ENCODE measurements at places on chromosomes 3 and 15.

DNA sequence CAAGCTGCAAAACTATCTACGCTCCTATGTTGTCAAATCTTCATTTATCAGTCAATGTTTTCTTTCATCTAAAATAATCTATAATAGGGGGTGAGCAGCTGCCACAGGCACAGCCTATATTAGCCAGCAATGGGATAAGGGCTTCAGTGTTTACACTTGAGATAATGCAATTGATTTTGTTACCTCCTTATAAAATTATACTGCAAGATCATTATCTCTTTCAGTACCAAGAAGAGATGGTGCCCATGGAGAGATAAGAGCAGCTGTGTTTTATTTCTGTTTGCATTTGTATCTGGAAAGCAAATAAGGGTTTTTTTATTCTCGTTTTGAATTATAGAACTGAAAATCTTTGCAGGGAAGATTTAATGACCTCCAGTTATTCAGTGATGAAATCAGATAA lies 68.9 kb downstream of the PLD1 start:
- DNase-seq = no peak

DNA sequence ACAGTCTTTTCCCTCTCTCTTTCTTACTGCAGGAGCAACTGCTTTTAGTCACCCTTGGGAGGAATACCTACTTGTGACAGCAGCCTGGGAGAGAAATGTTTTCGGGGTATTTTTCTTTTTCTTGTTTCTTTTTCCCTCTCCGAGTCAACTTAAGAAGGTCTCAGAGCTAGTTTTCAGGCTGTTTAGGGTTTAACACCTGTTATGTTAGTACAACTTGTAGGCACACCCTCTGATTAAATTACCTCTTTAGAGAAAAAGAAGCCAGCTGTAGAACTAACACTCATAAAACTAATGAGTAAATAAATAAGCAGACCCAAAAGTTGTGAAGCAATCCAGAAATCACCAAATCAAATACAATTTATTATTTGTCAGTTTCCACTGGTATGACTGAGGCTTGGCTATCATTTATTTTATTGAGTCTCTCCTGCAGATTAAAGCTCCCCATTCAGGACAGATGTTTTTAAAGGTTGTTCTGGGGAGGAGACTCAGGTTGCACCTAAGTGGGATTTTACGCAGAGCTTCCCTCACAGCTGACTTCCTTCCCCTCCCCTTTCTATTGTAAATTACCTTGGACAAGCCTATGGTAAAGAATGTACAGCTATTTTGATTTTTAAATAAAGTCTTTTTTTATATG lies 112.5 kb downstream of the FOXB1 start:
- no peak for DNase-seq

GRCh38 chr3:122902326-122902725 lies 107.5 kb downstream of the SLC49A4 start:
- DNase-seq = no peak

DNA sequence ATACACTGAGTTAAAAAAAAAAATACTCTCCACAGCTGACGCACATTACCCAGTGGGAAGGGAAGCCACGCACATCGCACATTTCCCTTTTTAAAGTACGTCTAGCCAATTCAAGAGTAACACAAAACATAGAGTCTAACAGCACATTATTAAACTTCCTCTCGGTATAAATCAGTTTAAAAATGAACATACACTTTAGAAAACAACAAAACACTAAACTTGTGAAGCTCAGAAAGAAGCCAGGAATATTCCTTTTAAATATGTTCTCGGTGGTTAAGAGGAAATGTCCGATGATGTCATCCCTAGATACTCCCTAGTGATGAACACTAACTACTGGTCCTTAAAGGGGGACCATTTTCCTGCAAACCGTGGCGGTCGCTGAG lies 721 bp downstream of the MYEF2 start:
- DNase-seq = no peak

GRCh38 chr3:130626049-130626448 lies 109.1 kb downstream of the COL6A6 start:
- DNase-seq = no peak

GRCh38 chr15:47964229-47964628 lies 156.6 kb upstream of the SLC24A5 start:
- DNase-seq = no peak

GRCh38 chr3:11130385-11130784 lies 23.9 kb upstream of the HRH1 start:
- no peak for DNase-seq

DNA sequence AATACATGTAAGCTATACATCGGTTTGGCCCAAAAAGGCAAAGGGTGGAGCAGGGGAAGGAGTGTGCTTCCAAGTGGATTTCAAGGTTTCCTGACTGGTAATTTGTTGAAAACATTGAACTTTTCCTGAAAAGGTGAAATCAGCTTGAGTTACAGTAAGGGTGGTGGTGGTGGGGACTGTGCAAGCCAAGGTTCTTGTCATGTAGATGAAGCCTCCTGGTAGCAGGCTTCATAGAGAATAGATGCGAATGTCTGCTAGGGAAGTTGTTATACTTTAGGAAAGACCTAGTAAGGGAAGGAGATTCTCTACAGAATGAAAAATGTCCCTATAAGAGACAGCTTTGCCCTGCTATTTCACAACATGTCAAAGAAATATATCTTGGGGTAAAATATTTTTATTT lies 528.2 kb upstream of the CBLB start:
- no peak for DNase-seq

Data from cerebellar nuclear complex (tissue), 1 donor.